T-helper 17 cell (primary cell): ENCODE measurements at places on chromosomes 12 and 14. TPM values are rescaled to one million over a fixed set of nuclear protein-coding genes. Genes with fewer than 3 reads are reported as not detected.

DNA sequence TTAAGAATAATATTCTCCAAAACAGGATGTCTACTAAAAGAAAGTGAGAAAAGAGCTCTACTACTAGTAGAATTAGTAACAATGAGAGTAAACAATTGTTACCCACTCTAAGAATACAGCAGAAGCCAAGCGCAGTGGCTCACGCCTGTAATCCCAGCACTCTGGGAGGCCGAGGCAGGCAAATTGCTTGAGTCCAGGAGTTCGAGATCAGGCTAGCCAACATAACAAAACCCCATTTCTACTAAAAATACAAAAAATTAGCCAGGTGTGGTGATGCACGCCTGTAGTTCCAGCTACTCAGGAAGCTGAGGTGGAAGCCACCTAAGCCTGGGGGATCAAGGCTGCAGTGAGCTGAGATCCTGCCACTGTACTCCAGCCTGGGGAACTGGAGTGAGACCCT lies 4.7 kb downstream of the DNAJC14 start:
- H3K27ac ChIP-seq = peak overlapping the region; percentile 86
- no peaks in the 10 kb centered on the region for H3K27me3 ChIP-seq
- no peak overlapping the region for H3K4me3 ChIP-seq
- H3K36me3 ChIP-seq = peaks cover 2% of the 10 kb centered on the region

GRCh38 chr12:63420206-63420644 lies 248.1 kb downstream of the DPY19L2 start:
- H3K4me3 ChIP-seq = no peak overlapping the region
- H3K36me3 ChIP-seq = peaks cover 3% of the 10 kb centered on the region
- no peak for DNase-seq

GRCh38 chr12:26702741-26703140 lies 130.3 kb downstream of the ITPR2 start:
- H3K27me3 ChIP-seq = no peaks in the 10 kb centered on the region
- DNase-seq = no peak
- H3K27ac ChIP-seq = no peak overlapping the region

GRCh38 chr12:21451529-21451928 lies 14.1 kb downstream of the PYROXD1 start:
- H3K27ac ChIP-seq = peak overlapping the region; percentile 32
- DNase-seq = no peak
- H3K4me3 ChIP-seq = no peak overlapping the region
- peaks cover 26% of the 10 kb centered on the region for H3K4me1 ChIP-seq

- H3K27me3 ChIP-seq = peaks cover 31% of the 10 kb centered on the region
- no peak overlapping the region for H3K27ac ChIP-seq
- H3K4me3 ChIP-seq = no peak overlapping the region
- H3K4me1 ChIP-seq = peaks cover 24% of the 10 kb centered on the region
- no peaks in the 10 kb centered on the region for H3K36me3 ChIP-seq
Observed at GRCh38 chr12:52631264-52631663, 12.9 kb upstream of the KRT73 start.

- no peak for DNase-seq
Observed at GRCh38 chr12:72141381-72141780, 130.8 kb upstream of the TRHDE start.

DNA sequence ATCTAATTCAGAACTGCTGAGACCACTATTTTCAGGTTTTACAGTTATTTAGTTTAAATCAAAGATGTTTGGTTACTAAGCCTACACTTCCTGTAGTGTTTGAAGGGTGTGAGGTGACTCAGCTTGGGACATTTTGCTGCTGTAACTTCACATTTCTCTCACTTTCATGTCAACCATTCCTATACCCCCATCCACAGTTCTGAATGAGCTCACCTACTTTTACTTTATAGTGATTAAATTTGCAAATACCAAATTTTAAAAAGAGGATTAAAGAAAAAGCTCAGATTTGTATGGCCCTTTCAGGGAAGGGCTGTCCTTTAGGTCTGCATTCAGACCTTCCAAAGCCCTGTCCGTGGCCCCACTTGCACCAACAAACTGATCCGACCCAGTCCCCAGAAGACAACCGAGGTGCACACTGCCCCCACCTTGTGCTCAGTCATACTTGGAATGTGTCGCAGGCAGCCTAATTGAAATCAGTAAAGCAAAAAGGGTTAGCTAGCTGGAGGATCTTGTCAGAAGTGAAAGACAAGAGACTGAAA lies 174.4 kb downstream of the MON2 start:
- peak overlapping the region; percentile 60 for H3K27ac ChIP-seq
- peaks cover 8% of the 10 kb centered on the region for H3K4me1 ChIP-seq
- DNase-seq = no peak
- peaks cover 6% of the 10 kb centered on the region for H3K27me3 ChIP-seq

DNA sequence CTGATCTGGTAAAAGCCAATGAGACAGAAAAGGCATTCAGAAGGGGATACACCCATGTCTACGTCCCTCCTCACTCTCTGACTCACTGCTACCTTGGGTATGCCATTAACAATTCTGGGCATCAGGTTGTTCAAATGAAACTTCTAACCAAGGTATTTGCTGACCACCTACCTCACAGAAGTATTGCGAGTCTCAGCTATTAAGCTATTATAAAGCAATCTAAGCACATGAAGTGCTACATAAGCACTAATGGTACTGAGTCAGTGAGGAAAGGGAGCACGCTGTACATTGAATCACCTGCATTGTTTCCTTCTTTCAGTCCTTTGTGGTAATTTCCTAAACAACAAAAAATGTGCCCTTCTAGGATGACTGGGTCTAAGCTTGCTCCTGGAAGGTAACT lies 62.8 kb upstream of the CCDC91 start:
- H3K4me3 ChIP-seq = no peak overlapping the region
- no peak for DNase-seq
- H3K4me1 ChIP-seq = no peaks in the 10 kb centered on the region
- no peaks in the 10 kb centered on the region for H3K36me3 ChIP-seq
- no peak overlapping the region for H3K27ac ChIP-seq

Gene SLC7A8
- 2.0 TPM for total RNA-seq

Gene ALDH1L2
- not detected for total RNA-seq
